ENCODE measurements at places on chromosomes 16 and 17. TPM values are rescaled to one million over a fixed set of nuclear protein-coding genes. Genes with fewer than 3 reads are reported as not detected.

GRCh38 chr17:49739641-49740271 is 24.2 kb downstream of the FAM117A start:
- no peak for DNase-seq

- DNase-seq: peak; percentile 51
Measured at GRCh38 chr16:71353736-71354135, 4.8 kb upstream of the CALB2 start.

The TAC4 gene
- not detected for total RNA-seq

The SGSH gene
- 44.7 TPM for total RNA-seq

- DNase-seq: no peak
Measured at GRCh38 chr16:46562979-46563378, 58.2 kb downstream of the SHCBP1 start.

DNA sequence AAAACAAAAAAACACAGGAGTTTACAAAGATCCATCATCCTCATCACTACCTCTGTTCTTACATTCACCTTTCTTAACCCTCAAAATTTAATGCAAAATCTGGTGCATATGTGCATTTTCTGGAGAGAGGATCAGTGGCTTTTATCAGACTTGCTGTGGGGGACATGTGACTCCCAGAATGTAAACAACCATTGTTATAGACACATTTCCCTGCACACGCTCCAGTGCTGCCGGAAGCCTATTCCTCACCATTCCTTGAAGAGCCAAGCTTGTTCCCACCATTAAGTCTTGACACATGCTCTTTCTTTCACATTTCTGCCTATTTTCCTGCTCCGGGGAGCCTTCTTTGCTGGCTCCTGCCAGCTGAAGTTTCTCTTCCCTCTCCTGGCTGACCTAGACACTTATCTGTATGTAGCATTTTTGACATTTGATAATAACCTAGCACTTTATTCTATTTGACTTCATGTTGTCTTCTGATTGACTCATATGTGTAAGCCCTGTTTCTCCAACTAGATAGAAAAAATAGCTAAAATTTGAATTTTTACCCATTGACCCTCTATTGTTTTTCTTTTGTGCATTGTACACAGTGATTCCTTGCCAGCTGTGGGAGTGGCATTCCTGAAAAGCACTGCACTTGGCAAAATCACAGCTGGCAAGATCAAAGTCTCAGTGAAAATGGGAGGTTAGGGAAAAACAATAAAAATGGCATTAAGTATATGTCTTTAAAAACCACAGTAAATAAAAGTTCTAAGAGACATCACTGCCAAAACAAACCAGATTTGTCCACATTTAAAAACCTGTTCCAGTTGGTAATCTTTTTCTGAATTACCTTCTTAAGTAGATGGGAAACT is 76.8 kb upstream of the CIBAR2 start:
- no peak for DNase-seq

The ARL4D gene
- total RNA-seq: 18.0 TPM

DNA sequence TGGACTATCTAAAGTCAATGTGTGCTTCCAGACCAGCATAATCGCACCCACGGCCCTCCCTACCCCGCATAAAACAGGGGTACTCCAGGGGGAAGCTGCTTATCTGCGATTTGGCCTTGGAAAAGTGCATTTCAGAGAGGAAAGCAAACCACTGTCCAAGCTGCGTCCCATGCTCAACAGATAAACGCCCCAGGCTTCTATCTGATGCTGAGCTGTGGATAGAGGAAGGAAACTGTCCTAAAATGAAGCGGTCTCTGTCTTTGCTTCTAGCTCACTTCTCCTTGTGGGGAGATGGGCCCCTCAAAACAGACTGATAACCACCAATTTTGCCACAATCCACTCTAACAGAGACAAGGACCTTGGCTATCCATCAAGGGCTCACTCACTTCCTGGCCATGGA is 160.5 kb upstream of the TNRC6C start:
- no peak for DNase-seq

The LRRC75A gene
- total RNA-seq: 3.1 TPM

All from mesenteric fat pad (tissue), 1 donor.